Activated CD4-positive, CD25-positive, alpha-beta regulatory T cell treated with anti-CD3 and anti-CD28 coated beads, Interleukin-2, amount 50 U/mL, for 24 hours (primary cell): ENCODE measurements at places on chromosomes 16 and 17.
A peak's percentile ranks its signal among the peaks of the same experiment; 100 is the strongest.

- peak; percentile 49 for ATAC-seq
These were observed 17.3 kb upstream of the SPN start for GRCh38 chr16:29645694-29646187.

- peak; percentile 69 for ATAC-seq
These were observed 15.5 kb downstream of the GFOD2 start for GRCh38 chr16:67703626-67704025.

GRCh38 chr16:28858421-28858820 is 5.2 kb upstream of the SH2B1 start:
- no peak for ATAC-seq

GRCh38 chr16:51405361-51405760 is 254.3 kb upstream of the SALL1 start:
- ATAC-seq = no peak

DNA sequence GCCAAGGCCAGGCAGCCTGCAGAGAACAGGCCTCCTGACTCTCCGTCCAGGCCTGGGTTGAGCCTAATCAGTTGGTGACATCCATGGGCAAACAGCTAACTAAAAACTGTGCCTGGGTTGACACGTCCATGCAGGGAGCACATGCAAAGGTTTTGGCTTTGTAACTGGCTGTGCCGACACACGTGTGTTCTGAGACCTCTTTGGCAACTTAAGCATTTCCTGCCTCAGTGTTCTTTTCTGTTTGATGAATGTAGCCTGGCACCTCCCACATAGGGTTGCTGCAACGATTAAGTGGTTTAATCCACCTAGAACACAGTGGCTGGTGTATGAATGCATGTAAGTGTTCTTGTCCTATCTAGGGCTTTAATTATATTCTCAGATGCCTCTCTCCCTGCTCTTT is 3.2 kb downstream of the BCO1 start:
- no peak for ATAC-seq
